Tibial nerve (tissue), 4 donors: ENCODE measurements at places on chromosomes 6 and 20. TPM values are rescaled to one million over a fixed set of nuclear protein-coding genes. Genes with fewer than 3 reads are reported as not detected.

The GATA5 gene
- total RNA-seq = 0.20 TPM

The CST2 gene
- not detected for total RNA-seq

The RPN2 gene
- total RNA-seq = 87.7 TPM

The FAM83D gene
- 0.90 TPM for total RNA-seq

The TRIM15 gene
- not detected for total RNA-seq

GRCh38 chr6:45746046-45746445 is 269.6 kb downstream of the CLIC5 start:
- DNase-seq = no peak

- DNase-seq = peak; percentile 88
These were observed 699 bp upstream of the HSPA1B start for GRCh38 chr6:31826793-31827285.

- DNase-seq = no peak
These were observed 76.8 kb upstream of the POPDC3 start for GRCh38 chr6:105256619-105257018.

The TBX18 gene
- 31.8 TPM for total RNA-seq

DNA sequence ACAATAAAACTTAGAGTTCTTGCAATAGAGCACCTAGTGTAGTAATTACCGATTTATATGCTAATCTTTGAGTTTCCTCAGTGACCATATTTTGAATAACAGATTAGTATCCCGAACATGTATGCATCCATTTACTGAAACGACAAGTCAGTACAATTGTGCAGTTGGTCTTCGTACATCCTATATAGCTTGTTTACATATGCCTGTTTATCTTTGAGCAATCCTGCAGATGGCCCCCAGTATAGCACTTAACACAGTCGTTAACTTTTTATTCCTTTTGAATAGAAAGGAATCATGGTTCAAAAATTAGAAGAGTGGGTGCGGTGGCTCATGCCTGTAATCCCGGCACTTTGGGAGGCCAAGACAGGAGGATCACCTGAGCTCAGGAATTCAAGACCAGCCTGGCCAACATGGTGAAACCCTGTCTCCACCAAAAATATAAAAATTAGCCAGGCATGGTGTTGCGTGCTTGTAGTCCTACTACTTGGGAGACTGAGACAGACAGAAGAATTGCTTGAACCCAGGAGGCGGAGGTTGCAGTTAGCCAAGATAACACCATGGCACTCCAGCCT is 6.6 kb downstream of the SRSF6 start:
- no peak for DNase-seq

DNA sequence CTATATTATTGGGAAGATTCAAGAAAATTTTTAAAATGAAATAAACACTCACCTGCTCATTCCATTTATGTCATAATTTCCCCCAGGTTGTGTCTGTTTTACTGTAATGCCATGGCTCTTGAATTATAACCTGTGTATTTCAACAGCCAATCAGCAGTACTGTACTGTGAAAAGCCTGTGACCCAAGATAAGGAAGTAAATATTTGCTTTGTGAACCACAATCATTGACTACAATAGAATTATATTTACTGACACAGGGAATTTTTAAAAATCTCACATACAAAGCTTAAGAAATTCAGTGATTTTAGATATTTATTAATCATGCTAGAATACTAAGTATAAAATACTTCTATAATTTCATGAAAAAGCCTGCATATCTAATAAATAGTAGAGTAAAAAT is 6.0 kb downstream of the RGS17 start:
- no peak for DNase-seq

- no peak for DNase-seq
These were observed 235.2 kb downstream of the LRFN2 start for GRCh38 chr6:40352006-40352405.

The IP6K3 gene
- total RNA-seq = 1.3 TPM

- no peak for DNase-seq
These were observed 208.4 kb upstream of the DTNBP1 start for GRCh38 chr6:15871276-15871675.

DNA sequence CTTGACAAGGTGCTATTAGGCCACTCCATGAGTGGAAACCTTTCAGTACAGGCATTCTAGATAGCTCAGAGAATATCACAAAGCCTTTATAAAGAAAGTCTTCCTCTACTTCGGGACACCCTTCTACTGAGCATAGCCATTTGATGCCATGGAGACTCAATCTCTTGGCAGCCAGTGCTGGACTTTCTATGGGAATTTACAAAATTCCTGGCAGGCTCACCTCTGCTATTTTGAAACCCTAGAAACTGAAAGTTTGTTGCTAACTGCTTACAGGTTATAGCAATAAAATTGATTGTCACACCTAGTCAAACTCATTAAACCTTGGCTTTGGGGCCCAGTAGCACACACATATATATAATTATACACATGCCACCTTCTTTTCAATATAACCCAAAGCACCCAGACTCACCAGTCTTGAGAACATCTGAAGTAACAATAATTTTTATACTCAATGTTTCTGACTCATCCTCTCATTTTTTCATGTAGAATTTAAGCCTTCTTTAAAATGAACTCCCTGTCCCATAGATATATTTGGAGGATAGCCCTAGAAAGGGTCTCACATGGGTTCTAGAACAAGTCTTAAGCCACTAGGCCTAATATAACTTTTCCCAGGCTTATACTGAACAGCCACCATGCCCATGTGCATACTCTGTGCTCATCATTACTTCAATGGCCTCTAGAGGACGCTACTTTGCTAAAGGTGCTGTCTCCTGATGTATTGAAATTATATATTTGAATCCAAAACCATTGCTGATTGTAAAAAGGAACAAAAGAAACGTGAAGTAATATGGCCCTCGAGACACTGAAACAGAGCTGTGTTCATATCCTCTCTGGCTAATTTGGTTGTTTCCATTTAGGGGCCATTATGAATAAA is 368.1 kb upstream of the MARCKS start:
- no peak for DNase-seq

GRCh38 chr6:48141975-48142374 is 31.0 kb upstream of the PTCHD4 start:
- DNase-seq = no peak

DNA sequence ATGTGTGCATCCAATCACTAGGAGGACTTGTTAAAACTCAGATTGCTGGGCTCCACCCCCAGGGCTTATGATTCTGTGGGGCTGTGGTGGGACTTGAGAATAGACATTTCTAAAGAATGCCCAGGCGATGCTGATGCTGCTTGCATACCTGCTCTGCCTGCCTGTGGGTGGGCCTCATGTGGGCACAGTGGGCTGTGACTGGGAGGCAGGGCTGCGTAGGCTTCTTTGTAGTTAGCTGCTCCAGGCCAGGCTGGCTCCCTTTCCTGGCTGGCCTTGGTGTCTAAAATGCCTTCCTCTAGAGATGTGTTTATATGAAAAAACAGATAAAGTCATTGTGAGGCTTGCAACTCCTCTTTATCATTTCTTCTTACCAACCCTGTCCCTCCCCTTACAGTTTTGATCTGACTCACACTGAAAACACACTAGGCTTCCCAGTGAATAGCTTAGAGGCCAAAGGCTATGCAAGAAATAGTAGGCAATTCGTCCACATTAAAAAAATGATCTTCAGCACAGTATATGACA is 495.5 kb upstream of the MAP3K7 start:
- DNase-seq = no peak

GRCh38 chr20:38557174-38557573 is 23.8 kb upstream of the ADIG start:
- DNase-seq = no peak

- no peak for DNase-seq
These were observed 142.5 kb downstream of the SLC24A3 start for GRCh38 chr20:19354950-19355349.

DNA sequence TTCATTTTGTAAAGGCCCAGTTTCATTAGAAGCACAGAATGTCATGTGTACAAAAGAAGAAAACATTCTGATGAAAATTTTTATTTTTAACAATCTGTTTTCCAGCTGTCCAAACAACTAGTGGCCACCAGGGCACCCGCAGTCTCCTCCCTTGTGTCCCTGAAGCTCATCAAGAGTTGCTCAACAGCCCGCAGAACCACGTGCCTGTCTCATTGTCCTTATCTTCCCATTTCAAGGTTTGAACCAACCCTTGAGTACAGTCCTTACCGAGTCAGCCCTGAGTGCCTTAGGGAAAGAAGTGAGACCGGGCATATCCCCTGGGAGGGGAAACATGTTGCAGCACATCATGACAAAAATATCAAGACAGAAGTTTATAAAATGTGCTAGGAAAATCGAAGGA is 15.9 kb upstream of the ZNF133 start:
- peak; percentile 64 for DNase-seq
